ENCODE measurements at places on chromosomes 12 and 14.

DNA sequence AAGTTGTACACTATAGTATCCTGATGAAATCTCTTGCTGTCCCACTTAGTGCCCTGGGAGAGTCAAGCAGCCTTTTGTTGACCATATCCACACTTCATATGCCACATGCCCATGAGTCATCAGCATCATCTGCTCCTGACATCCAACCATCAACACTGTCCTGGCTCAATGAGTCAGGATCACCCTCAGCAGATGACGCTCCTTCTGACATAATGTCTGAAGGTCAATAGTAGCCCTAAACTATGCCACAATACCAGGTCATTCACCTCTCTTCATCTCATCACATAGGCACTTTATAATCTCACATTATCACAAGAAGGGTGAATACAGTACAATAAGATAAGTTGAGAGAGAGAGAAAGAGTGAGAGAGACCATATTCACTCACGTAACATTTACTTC, 369.0 kb upstream of the FAR2 start:
- no peak for DNase-seq

- no peak for DNase-seq
Measured at GRCh38 chr12:111268738-111269572, 99.9 kb downstream of the PHETA1 start.

GRCh38 chr14:58951143-58951542, 237.3 kb upstream of the DAAM1 start:
- DNase-seq: no peak

- no peak for DNase-seq
Measured at GRCh38 chr14:89983375-89983774, 27.6 kb downstream of the TDP1 start.

- DNase-seq: no peak
Measured at GRCh38 chr12:132740652-132741051, 21.0 kb downstream of the ANKLE2 start.

DNA sequence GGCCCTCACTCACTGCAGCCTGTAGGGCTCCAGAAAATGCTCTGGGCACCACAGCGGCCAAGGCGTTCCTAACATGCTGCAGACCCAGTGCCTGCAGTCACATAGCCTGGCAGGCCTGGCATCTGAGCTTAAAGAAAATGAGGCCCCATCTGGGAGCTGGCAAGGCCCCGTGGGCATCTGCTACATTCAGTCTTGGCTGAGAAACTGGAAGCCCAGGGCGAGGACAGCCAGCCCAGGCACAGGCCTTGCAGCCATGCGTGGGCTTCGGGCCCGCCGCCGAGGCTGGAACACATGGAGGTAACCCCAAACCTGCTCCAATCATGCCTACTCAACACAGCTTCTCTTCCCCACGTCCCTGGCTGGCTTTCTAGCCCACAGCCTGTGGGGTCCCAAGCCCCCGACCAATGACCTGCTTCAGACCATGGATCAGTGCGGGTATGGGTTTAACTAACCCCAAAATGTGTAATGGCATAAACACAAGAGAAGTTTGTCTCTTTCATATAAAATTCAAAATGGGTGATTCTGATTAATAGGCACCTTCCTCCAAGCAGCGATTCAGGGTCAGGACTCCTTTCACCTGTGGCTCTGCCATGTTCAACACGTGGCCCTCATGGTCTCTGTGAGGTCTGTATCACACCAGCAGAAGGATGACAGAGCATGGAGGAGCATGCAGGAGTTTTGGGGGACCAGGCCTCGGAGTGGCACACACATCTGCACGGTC, 6.4 kb downstream of the NGB start:
- DNase-seq: no peak
